ENCODE measurements at places on chromosomes 2 and 18.
A peak's percentile ranks its signal among the peaks of the same experiment; 100 is the strongest.

DNA sequence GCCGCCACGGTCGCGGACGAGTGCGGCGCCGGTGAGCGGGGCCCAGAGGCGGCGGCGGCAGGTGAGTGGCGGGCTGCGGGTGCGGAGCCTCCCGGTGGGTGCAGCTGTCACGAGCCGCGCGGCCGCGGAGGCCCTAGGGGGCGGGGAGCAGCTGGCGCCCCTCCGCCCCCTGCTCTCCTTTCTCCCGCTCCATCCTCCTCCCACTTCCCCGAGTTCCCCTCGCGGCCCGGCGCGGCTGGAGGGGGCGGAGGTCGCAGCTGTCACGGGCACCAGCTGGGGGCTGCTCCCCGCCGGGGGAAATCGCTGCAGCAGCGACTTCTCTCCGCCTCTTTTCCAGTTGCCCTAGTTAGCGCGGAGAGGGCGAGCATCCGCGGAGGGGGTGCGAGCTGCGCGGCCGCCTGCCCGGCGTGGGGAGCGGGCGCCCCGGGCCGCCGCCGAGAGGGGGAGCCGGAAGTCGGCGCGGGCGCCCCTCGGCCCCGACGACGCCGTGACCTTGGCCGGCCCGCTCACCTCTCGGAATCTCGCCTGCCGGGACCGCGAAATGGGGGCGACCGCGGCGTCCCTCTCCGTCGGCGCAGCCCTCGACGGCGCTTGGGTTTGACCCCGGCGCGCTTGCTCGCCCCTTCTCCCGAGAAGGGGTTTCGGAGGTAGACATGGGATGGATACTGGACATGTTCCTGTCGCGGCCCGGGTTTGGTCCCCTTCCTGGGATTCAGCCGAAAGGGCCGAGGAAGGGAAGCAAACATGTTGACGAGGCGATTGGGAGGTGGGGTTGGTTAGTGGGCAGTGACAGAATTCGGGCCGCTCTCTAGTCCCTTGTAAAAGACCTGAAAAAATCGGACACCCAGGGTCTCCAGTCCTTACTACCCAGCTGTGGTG is 727 bp downstream of the NCOA1 start:
- DNase-seq: peak; percentile 78

- DNase-seq: no peak
These were observed 191.5 kb downstream of the RAD51AP2 start for GRCh38 chr2:17326717-17327116.

DNA sequence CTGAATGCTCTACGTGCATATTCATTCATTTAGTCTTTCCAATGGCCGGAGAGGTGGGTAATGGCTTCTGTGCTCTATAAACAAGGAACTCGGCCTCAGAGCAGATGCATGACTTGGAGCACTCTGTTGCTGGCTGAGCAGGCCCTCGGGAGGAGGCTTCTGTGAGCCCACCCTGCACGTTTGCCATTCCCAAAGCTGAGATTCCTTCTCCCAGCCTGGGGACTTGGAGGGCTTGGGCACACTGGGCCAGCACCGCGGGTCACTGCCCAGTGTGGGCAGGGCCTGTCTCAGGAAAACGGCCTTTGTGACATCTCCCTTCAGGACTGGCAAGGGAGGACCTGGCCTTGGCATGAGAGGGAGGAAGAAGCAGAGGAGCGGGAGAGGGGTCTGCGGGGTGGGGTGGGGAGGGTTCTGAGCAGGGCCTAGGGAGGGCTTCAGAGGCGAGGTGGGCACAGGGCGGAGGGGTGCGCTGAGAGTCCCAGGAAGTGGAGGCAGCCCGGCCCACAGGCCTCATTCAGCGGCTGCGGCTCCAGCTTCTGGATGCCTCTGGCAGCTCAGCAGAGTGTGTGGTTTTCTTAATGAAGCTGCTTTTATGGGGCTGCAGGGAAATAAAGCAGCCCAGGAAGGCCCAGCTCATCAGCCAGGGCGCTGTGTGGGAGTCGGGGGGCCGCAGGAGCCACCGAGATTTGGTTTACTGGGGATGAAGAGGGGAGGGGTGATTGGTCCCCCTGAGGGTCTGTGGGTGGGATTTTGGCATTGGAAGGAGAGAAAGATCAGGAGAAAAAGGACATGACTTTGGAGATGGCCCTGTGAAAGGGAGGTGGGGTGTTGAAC is 51.7 kb upstream of the OTOF start:
- no peak for DNase-seq

DNA sequence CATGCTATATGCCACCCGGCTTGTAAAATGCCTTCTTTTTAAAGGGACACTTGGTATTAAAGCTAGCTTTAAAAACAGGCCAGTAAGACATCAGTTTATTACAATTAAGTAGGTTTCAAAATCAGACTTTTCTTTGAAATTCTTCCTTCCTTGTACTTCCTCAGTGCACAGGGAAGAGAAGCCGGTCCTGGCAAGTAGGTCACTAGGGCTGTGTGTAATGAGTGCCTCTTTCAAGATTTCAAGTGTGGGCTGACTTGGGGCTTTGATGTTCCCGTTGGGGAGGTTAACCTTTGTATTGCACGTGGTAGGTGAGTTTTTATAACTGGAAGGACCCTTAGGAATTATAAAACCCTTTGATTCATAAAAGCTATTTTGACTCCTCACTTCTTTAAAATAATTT is 566.4 kb upstream of the ID2 start:
- no peak for DNase-seq

- DNase-seq: no peak
These were observed 100.4 kb upstream of the SATB2 start for GRCh38 chr2:199558156-199558555.

GRCh38 chr2:212854771-212855170 is 296.6 kb downstream of the IKZF2 start:
- no peak for DNase-seq

DNA sequence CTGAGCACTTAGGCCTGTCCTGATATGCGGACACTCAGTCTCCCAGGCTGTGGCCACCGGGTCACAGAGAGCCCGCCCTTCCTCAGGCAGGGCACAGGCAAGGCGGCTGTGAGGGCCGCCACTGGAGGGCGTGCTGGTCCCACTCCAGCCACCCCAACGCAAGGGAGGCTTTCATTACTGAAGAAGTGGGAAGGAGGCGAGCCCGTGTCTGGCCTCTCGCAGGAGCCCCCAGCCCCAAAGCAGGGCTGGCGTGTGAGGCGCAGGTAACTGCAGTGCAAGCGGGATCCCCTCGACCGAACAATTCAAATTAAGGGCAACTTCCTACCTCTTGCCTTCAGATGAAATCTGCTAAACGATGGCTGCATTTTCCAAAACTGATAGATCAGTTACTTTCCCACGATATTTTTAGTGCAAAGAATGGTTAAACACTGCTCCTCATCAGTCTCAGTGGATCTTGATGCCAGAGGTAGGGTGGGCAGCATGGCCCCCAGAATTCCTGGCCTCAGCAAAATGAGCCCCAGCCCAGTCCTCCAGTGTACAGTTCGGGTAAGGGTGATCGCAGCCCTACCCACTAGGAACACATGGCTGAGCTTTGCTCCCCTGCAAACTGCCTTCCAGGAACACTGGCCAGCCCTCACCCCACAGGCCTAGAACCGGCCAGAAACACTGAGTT is 97.2 kb downstream of the SEPTIN10 start:
- peak; percentile 95 for DNase-seq

DNA sequence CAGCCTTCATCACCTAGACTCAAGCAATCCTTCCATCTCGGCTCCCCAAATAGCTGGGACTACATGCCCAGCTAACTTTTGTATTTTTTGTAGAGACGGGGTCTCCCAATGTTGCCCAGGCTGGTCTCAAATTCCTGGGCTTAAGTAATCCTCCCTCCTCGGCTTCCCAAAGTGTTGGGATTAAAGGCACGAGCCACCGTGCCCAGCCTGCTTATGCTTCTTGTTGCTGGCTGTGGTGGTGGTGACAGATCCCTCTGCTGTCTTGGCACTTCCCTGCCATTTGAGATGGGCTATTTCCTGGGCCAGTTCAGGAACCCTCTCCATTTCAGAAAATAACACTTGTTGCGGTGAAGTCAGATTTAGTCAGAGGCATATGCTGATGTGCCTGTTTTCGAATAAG is 28.8 kb downstream of the GATA6 start:
- DNase-seq: no peak

DNA sequence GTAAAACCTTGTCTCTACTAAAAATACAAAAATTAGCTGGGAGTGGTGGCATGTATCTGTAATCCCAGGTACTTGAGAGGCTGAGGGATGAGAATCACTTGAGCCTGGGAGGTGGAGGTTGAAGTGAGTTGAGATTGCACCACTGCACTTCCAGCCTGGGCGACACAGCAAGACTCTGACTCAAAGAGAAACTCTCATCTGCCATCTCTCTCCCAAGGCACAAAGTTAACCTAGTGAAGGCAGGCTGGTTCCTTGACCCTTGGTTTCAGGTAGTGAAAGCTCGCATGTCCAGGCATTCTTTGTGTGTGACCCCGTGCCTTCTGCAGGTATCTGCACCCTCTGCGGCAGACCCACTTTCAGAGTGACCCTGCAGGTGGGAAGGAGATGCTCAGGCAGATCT is 100.0 kb downstream of the WDSUB1 start:
- no peak for DNase-seq

DNA sequence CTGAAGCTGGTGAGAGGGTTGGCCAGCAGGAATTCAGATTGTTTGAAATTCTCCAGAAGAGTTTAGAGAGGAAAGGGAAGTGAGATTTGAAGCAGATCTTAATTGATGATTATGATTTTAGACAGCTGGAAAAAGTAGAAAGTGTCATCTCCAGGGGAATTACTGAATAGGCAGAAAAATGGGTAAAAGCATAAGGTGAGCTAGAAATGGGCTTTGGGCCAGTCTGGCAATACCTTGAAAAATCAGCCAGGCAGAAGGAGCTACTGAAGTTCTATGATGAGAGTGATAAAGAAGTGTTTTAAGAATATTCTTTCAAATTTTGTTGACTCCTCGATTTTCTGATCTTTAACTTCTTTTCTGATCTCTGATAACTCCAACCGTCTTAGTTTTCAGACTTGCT is 172.9 kb upstream of the CCDC150 start:
- DNase-seq: no peak

- DNase-seq: no peak
These were observed 9.2 kb upstream of the SERPINB2 start for GRCh38 chr18:63878343-63878742.

GRCh38 chr18:3878401-3878800 is 428.4 kb downstream of the TGIF1 start:
- no peak for DNase-seq

Data from iPS-NIHi11 (cell line).